ENCODE measurements at places on chromosomes 1 and 21.

DNA sequence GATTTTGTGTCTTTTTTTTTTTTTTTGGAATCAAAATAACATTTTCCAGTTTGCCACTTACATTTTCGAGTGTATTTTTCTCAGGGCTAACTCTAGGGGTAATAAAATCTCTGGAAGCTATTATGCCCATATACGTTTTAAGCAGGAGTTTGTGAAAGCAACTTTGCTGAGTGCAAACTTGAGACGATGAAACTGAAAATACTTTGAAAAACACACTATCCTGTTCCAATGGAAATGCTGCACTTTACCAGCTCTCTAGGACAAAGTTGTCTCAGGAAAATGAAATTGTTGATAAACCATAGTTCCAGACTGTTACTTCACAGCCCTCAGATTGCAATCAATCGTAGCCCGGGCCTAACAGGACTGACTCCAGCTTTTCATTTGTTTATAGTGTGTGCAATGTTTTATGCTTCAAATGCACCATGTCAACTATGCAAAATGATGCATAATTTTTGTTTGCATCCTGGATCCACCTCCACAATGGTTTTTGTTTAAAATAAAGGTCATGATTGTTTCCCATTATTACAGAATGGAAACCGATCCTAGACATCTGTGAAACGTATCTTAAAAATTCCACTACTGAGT lies 220.6 kb upstream of the PKN2 start:
- no peak for DNase-seq

DNA sequence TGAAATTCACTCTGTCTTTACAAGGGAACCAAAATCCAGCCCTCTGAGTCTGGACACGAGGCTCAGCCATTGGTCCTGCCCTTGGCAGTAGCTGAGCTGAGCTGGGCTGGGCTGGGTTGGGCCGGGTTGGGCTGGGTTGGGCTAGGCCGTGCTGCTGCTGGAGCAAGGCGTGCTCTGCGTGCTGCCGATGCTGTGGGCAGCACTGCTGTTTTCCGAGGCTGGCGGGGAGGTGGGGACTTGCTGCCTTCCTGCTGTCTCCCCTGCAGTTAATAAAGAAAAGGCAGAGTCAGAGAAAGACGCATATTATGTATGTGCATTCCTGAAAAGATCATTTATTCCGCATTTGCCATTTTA lies 182.9 kb downstream of the CDC7 start:
- no peak for DNase-seq

DNA sequence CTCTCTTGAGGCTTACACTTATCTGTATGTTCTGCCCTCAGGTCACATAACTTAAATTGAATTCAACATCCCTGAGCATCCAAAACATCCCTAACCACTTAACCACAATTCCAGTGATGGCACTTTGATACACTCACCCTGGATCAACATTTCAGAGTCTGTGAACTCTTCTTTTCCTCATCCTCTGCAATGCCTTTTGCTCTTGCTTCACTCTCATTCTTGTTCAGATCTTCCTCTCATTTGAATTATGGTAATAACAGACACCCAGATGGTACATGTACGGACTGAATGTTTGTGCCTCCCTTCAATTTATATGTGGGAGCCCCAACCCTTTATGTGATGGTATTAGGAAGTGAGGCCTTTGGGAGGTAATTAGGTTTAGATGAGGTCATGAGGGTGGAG lies 33.4 kb downstream of the PTGER3 start:
- no peak for DNase-seq

GRCh38 chr1:112636056-112636455 lies 16.4 kb downstream of the CAPZA1 start:
- DNase-seq: no peak

DNA sequence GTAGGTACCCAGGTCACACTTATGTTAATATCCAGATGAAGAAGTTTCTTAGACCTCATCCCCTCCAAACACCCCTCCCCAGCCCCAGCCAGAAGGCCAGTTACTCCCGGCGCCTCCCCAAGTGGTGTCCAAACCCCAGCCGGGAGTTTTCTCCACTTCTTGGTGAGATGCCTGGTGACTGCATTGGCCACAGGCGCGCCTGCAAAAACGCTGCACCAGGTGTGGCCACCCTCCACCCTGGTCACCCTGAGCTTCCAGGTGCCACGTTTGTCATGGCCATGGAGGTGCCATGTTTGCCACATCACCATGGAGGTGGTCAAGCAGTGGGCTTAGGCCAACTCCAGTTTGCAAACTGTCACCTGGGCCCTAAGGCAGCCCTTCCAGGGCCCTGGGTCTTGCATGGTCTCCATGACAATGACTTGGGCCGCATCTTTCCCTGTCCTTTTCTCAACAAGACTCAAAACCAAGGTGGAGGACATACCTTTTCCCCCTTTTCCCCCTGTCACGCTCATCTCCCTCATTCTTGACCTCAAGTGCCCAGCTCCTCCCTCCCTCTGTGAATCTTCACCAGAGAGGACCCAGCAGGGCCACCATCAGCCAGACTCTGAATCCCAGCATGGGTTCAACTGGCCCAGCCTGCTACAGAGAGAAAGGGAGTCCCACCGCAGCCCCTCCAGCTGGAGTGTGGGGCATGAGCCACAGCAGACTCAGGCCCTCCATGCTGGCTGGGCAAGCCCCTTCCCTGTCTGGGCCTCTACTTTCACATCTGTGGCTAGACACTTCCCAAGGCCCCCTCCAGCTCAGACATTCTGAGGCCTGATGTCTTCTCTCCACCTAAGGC lies 125.9 kb upstream of the ZBTB40 start:
- DNase-seq: no peak

- DNase-seq: no peak
Measured at GRCh38 chr1:230975636-230976035, 3.0 kb downstream of the TTC13 start.

DNA sequence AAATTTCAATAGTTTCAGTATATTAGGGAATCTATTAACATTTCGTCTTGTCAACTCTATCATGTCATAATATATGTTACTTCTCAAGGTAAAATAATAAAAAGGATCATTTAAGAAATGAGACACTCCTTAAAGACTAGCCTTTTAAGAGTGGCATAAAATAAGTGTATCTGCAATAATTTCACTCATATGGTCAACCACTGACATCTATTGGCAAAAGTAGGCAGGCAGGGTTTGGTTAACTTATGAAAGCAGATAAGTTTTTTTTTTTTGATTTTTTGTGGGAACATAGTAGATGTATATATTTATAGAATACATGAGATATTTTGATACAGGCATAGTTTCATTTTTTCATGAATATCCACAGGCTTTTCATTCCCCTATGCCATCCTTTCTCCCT lies 5.5 kb upstream of the RGS21 start:
- no peak for DNase-seq

- DNase-seq: no peak
Measured at GRCh38 chr21:29601047-29601446, 302.3 kb downstream of the BACH1 start.

DNA sequence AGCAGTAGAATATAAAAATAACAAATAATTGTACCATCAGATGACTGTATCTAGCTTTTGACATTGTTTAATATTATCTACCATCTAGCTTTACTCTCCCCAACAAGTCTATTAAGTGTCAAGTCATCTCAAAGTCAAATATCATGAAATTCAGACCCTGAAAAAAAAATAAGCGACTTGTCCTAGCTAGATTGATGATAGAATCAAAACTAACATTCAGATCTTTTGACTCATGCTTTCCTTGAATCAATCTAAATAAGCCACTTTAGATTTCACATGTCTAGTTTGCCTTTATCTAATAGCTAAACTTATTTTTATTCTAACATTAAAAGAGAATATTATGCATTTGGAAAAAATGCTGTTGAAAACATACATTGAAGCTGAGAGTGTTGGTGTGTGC lies 35.4 kb downstream of the CRB1 start:
- no peak for DNase-seq

DNA sequence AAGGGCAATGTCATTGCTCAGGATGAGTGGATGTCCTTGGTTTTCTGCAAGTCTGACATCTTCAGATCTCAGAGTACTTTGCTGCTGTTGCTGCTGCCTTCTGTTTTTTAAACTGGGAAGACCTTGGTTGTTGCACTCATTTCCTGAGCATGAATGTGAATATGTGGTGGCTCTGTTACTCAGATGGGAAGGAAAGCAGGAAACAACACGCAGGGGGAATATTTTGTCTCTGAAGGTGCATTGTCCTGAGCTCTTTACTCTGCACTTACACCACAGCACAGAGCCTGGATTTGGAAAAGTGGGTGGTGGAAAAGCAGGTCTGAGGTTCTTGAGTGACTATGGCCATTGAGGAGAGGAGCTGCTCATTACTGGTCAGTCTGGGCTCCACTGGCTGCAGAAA lies 36.3 kb downstream of the PTGFRN start:
- no peak for DNase-seq

- DNase-seq: no peak
Measured at GRCh38 chr21:22476726-22477646, 1478.8 kb downstream of the NCAM2 start.

DNA sequence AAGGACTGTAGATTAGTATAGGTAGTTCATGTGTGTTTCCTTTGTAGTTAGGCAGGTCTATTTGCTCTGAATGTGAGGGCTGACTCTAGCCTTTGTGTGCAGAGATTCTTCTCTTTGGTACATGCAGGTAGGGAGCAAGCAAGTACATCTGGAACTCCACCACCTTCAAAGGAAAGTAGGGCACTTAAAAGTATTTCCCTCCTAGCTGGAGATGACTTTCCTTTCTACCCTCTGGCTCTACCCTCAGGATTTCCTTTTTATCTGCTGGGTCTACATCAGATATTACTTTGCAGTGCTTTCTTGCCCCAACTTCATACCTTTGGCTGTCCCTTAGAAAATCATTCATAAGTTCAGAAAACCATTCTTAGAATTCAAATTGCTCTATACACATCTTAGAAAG lies 91.7 kb upstream of the HIVEP3 start:
- no peak for DNase-seq

DNA sequence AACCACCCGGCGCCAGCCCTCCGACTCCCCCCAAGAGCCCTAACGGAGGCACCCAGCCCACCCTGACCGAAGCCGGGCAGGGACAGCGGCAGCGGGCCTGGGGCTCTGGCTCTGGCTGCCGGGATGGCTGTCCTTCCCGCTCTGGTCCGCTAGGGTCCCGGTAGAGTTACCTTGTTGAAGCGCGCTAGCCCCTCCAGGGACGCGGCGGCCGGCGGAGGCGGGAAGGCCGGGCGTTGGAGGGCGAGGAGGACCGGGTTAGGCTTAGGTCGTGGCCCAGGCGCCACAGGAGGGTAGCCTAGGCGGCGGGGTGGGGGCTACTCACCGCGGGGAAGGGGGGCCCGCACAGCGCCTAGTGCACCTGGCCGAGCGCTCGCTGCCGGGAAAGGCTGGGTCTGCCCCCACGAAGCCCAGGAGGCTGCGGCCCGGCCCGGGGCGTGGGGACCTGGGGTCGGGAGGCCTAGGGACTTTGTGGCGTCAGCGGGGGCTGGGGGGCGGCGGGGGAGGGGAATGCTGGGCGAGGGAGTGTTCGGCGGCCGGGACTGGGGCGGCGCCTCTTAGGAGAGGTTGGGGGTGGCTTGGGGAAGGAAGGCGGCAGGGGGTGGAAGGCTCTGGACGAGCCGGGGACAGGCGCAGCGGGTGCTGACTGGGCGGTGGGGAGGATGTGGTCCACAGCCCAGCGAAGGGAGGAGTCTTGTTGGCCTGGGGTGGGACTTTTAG lies at the start of gene TRIM17:
TRIM17 (minus strand) TSS at position 645 of the 717 bp plus-strand sequence. CDS start 1,789 bp downstream, outside the sequence.
- DNase-seq: no peak

DNA sequence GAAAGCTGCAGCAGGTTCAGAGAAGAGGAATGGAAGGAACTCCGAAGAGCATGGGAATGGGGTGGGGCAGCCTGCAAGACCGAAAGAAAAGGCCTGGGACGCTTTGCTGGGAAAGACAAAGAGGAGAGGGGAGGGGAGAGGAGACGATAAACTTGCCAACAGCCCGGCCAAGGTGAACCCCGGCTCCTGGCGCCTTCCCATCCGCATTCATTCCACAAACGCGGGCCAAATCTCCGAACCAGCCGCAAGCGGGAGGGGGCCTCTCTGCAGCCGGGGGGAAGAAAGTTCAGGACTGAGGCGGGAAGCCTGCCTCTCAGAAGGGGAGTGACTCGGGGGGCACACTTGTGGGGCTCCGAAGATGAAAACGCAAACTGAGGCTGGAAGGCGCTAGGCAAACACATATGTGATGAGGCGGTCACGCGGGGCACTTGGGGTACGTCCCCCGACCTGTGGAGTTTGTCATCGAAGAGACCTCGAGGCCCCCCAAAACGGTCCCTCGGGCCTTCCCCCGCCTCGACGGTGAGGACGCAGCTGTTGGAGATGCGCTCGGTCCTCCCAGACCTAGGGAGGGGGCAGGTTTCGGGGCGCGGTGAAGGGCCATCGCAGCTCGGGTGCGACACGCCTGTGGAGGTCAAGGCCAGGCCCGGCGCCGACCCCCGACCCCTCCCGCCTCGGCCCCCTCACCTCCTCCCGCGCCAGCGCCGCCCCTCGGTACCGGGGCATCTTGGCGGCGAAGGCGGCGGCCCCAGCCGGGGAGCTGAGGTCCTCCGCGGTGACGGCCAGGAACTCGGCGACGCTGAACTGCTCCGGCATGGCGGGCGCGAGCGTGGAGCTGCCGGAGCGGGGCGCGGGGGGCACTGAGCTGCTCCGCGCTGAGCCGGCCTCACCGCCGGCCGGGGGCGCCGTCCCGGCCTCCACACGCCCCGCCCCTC lies at the start of gene ASAP3:
ASAP3 (minus strand) TSS at position 859 of the 932 bp plus-strand sequence; CDS start at position 813, 46 bp downstream.
- no peak for DNase-seq

- no peak for DNase-seq
Measured at GRCh38 chr1:23696335-23696989, 4.9 kb downstream of the RPL11 start.

- DNase-seq: no peak
Measured at GRCh38 chr1:51520700-51521248, 1.7 kb upstream of the EPS15 start.

DNA sequence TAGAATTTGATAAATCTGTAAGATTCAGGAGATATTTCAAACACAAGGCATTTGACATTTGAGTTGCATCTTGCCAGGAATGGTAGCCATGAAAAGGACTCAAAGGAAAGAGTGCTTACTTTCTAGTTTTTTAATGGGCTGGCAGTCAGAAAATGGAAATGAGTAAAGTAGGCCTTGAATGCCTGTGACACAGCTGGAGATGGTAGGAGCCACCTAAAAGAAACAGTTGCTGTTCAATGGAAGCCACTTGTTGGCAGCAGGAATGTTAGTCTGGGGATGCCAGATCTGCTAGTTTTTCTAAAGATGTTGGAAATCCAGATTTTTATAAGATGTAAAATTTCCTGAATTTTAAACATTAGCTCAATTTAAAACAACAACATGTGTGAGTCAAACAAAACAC lies 43.6 kb downstream of the CACHD1 start:
- no peak for DNase-seq

DNA sequence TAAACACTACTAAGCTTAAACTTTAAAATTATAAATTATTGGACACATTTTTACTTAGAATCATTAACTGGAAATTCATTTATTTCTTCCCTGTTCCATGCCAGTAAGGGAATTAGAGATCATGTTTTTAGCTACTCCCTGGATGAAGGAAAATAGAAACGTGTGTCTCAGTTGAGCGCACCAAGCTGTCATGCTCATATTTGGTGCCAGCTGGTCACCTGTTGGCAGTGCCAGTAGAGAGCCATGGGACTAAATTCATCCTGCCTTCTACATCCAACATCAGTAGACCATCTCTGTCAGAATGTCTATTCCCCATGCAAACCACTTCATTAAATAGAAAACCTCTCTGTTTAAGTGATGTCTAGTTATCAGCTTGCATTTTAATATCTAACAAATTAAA lies 17.4 kb upstream of the SLC22A15 start:
- DNase-seq: no peak

Data from NCI-H2107 (cell line).